ENCODE measurements at places on chromosomes 3 and 15. TPM values are rescaled to one million over a fixed set of nuclear protein-coding genes. Genes with fewer than 3 reads are reported as not detected.

FGD5 gene
- 12.2 TPM for total RNA-seq

SKOR1 gene
- 0.17 TPM for total RNA-seq

DUOXA2 gene
- not detected for total RNA-seq

MESP2 gene
- total RNA-seq: 0.16 TPM

TPM1 gene
- total RNA-seq: 412 TPM

BAHD1 gene
- total RNA-seq: 32.4 TPM

ERC2 gene
- 12.2 TPM for total RNA-seq

C3orf70 gene
- total RNA-seq: 1.5 TPM

LCTL gene
- 5.6 TPM for total RNA-seq

ATP8B4 gene
- total RNA-seq: 4.5 TPM

DPPA2 gene
- total RNA-seq: 9.3 TPM

SMCO1 gene
- total RNA-seq: not detected

GOLGA6D gene
- total RNA-seq: 2.1 TPM

ERICH6 gene
- total RNA-seq: not detected

CTDSPL gene
- 41.2 TPM for total RNA-seq

OXTR gene
- 7.8 TPM for total RNA-seq

CCRL2 gene
- total RNA-seq: not detected

KBTBD12 gene
- total RNA-seq: 0.23 TPM

IQCF5 gene
- total RNA-seq: not detected

CHRM5 gene
- total RNA-seq: not detected

SLC28A2 gene
- not detected for total RNA-seq

PLSCR5 gene
- not detected for total RNA-seq

ARGFX gene
- total RNA-seq: not detected

All from GM23338 (cell line).